ENCODE measurements at places on chromosomes 13 and 19.

DNA sequence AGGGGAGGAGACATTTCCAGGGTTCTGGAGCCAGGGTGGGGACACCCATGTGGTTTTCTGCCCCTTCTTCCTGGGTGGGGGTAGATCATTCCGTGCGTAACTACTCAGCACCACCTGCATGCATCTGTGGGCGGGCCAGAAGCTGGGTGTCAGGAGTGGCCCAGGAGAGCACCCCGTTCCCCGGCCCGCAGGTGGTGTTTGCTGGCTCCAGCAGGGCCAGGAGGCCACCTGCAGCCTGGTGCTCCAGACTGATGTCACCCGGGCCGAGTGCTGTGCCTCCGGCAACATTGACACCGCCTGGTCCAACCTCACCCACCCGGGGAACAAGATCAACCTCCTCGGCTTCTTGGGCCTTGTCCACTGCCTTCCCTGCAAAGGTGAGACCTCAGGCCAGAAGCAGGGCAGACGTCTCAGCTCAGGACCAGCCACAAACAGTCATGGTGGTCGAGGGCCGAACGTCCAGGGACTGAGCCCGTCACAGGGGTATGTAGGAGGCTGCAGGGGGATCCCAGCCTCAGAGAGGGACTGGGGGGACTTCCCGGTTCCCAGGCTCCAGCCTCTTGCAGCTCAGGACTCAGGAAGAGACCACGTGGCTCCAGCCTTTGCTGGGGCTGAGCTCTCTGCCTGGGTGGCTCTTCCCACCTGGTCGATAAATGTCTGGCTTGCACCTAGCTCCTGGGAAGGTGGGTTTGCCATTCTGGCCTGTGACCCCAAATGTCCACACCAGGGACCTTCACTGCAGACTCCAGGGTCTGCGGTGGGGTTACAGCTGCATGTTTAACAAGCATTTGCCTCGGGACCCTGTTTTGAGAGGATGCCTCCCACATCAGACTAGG, 1.6 kb downstream of the FSTL3 start:
- DNase-seq = no peak

GRCh38 chr19:34364830-34365462, at the start of gene GPI:
GPI (plus strand) TSS chr19:34365196; CDS start chr19:34365267, 71 bp downstream.
- DNase-seq = peak; percentile 86

- DNase-seq = no peak
These were observed 18.2 kb downstream of the ARHGAP33 start for GRCh38 chr19:35793381-35794165.

- no peak for DNase-seq
These were observed 25.7 kb upstream of the MTUS2 start for GRCh38 chr13:28794396-28794795.

DNA sequence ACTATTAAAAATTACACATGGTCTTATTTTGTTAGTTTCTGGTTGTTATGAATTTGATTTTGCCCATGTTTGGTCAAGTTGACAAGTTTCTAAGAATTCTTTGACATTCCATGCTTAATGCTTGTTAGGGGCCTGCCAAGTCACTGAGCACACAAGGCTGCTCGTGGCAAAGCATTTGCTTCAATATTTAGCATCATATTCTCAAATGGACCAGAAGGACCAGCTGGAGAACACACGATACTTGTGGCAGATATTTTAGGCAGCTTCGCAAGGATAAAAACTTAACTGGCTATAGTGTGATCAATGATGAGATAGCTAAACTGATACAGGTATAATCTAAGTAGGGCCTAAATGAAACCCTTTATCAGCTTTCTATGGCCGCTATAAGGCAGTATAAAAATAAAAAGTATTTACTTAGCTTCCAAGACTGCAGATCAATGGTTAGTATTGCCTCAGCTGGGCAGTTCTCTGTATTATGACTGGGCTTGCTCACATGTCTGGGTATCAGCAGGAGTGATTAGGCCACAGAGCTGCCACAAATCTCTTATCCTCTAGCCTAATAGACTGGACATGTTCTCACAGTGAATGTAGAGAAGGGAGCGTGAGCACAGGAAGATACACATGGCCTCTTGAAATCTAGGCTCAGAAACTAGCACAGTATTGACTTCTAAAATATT, 155.9 kb upstream of the SPRY2 start:
- DNase-seq = no peak

- DNase-seq = no peak
These were observed 224.7 kb downstream of the LHFPL6 start for GRCh38 chr13:39378306-39378705.

All from stimulated activated effector memory CD8-positive, alpha-beta T cell treated with anti-CD3 and anti-CD28 coated beads, Interleukin-12 subunit alpha, Interleukin-12 subunit beta, amount 100 ng/mL, for 72 hours (primary cell).